ENCODE measurements at places on chromosomes 1 and 21.
A peak's percentile ranks its signal among the peaks of the same experiment; 100 is the strongest.

GRCh38 chr1:25109531-25109951, 122.8 kb downstream of the SYF2 start:
- DNase-seq = no peak

DNA sequence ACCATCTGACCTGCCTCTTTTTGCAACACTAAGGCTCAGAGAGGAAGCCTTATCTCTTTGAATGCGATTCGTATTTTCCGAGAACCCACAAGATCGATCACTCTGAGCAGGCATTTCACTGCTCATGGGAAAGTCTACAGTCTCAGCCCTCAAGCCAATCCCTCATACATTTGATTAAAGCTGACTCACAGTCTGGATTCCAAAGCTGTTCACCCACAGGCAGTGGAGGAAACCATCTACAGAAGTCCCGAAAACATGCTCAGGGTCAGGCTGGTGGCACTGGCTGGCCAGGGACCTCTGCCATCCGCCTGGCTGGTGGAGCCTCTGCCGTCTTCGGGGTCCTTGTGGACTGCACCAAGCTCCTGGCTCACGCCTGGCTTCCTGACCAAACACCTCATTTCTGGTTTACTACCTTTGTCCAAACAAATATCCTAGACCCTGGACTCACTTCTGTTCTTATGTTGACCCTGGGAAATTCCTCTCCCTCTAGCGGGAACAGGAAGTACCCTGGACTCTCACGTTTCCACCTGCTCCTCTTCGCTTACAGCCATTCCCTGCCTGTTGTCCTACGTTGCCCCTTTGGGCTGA, 650.0 kb downstream of the SMYD3 start:
- peak; percentile 88 for DNase-seq

- no peak for DNase-seq
Measured at GRCh38 chr1:14112613-14113012, 412.6 kb downstream of the PRDM2 start.

GRCh38 chr1:60257531-60257930, 184.0 kb upstream of the C1orf87 start:
- no peak for DNase-seq

- DNase-seq = peak; percentile 73
Measured at GRCh38 chr1:162562470-162562828, 927 bp downstream of the UAP1 start.

GRCh38 chr1:184974056-184974836, at the start of gene NIBAN1:
NIBAN1 (minus strand) TSS chr1:184974508; CDS start chr1:184974356, 152 bp downstream.
- peak; percentile 77 for DNase-seq

DNA sequence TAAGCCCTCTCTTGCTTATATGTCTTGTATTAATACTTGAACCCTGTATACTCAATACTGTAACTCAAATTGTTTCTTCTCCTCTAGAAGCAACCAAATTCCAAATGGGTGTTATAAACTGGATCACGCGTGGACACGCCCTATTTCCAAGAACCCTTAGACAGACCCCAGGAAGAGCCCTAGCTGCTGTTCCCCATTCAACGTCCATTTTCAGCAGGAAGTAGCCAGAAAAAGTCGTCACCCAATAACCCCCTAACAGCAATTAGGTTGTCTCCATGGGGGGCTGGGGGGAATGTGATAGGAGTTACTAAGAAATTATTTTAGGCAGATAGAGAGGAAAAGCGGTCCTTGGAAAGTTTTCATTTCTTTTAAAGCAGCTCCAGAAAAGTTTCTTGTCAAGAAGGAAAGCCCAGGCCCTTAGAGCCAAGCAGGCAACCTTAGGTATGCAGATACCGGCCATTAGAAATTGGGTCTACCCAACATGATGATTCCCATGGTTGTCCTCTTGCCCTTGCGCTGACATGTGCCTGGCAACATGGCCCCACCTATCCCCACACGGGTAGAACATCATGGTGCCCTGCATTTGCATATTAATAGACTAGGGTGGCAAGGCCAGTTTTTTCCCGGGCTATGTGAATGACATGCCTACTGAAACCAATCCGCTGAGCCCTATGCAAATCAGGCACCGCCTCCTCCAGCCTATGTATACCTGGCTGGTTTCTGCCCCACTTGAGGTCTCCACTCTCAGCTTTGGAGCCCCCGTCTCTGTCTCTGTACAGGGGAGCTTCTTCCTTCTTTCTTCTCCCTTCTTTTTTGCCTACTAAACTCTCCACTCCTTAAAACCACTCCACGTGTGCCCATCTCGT, 4.0 kb upstream of the CD46 start:
- DNase-seq = no peak

DNA sequence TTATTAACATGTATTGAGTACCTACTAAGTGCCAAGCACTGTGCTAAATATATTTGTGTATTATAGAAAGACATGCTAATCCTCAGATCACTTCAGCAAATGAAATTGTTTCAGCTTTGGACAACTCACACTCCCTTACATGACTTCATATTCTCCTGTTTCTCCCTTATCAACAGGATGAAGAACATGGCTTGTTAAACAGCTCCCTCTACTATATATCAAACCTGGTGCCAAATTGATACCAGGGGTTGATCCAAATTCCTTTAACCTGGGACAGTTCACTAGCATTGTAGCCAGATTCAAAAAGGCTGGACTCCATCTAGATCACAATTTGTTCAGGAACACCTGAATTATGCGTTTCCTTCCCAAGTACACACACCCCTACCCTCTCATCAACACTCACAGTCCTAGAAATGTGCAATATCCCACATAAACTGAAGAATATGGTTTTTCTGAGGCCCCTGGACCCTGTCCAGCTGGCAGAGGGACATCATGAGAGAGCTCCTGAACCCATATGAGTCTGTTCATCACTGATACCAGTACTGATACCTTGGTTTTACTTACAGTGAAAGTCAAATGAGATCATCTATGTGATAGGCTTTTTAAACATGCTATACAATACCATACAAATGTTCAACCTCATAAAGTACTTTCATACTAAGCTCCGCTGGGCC, 47.0 kb upstream of the PALMD start:
- no peak for DNase-seq

GRCh38 chr21:37219761-37220432, 47.2 kb downstream of the VPS26C start:
- DNase-seq = peak; percentile 19

GRCh38 chr1:166858726-166859419, 17.2 kb downstream of the TADA1 start:
- no peak for DNase-seq

- no peak for DNase-seq
Measured at GRCh38 chr1:224825525-224826000, 103.9 kb upstream of the DNAH14 start.

DNA sequence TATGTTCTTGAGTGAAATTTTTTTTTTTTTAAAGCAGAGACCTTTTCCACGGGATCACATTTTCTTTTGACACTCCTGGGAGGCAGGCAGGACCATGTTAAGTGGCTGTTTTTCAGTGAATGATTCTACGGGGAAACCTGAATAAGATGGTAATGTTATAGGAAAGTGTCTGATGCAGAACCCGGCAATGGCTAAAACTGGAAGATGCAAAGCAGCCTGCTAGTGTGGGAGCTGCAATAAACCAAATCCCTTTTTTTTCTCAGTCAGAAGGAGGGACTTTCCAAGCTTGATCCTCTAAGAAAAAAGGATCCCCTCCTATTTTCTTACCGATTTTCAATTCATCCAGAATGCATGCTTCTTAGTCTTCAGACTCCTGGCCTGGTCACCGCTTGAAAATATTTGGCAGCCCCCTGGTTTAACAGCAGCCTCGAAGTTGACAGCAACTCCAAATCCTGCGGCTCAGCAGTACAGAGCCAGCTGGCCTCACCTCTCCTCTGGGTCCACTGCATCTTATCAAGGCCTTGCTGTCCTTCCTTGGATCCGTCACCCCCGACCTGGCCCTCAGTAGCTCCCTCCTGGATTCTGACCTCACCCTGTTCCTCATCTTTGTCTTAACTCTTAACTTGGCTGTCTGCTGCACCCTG, 5.6 kb downstream of the MX2 start:
- DNase-seq = no peak

DNA sequence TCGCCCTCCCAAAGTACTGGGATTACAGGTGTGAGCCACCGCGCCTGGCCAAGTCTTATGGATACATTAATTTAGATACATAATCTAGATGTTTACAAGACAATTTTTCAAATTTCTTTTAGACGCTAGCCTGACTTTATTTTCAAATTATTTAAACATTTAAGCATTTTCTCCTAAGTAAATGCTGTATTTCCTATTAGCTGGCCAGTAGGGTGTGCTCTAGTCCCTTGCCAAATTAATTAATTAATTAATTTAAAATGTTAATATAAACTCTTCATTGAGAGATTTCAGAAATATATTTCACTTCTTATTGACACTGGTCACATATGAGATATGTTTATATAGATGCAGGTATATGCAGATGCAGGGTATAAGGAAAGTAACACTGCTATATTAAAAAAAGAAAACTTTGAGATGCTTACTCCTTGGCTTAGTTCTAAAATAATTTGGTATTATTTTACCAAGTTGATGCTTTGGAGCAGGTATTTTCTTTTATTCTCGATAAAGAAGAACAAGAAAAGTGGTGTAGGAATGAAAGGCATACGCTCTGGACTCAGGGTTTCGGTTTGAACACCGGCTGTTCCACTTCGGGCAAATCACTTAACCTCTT, 5.2 kb upstream of the ERRFI1 start:
- DNase-seq = peak; percentile 64

DNA sequence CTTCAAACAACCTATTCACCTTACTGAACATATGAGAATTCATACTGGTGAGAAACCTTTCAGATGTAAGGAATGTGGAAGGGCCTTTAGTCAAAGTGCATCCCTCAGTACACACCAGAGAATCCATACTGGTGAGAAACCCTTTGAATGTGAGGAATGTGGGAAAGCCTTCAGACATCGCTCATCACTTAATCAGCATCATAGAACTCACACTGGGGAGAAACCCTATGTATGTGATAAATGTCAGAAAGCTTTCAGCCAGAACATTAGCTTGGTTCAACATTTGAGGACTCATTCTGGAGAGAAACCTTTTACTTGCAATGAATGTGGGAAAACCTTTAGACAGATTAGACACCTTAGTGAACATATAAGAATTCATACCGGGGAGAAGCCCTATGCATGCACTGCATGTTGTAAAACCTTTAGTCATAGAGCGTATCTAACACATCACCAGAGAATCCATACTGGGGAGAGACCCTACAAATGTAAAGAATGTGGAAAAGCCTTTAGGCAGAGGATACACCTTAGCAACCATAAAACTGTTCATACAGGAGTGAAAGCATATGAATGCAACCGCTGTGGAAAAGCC, 13.2 kb upstream of the EXO5 start:
- peak; percentile 6 for DNase-seq

DNA sequence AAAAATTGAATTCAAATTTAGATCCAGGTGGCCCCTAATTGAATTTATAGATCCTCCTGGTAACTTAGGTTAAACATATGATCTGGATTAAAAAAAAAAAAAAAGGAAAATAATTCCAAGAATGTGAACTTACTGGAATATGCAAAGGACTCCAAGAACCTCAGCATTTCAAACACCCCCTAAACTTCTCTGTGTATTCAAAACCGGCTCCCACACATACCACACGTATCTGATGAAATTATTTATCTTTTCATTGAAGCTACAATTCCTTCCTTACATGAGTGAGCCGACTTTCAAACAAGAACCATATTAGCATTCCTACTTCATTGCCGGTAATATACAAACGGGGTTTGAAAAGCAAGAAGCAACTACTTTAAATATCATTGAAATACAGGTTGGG, 61.4 kb upstream of the FMN2 start:
- DNase-seq = peak; percentile 79

DNA sequence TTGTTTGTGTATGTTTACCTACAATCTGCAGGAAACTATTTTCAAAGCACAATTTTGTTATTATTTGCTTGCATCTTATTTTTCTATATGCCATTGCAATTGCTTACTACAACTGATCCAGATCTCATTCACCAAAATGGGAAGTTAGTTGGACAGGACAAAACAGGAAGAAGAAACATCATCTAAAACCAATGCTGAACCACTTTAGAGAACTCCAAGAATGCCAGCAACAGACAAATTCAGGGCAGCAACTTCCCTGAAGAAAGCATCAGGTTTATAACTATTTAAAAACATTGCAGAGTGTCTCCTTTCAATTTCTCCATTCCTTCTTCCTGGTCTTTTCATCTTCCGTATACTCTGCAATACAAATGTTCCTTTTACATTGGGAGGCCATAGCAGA, 82.4 kb upstream of the SMYD2 start:
- DNase-seq = no peak

- peak; percentile 49 for DNase-seq
Measured at GRCh38 chr1:23791516-23792047, 637 bp downstream of the LYPLA2 start.

DNA sequence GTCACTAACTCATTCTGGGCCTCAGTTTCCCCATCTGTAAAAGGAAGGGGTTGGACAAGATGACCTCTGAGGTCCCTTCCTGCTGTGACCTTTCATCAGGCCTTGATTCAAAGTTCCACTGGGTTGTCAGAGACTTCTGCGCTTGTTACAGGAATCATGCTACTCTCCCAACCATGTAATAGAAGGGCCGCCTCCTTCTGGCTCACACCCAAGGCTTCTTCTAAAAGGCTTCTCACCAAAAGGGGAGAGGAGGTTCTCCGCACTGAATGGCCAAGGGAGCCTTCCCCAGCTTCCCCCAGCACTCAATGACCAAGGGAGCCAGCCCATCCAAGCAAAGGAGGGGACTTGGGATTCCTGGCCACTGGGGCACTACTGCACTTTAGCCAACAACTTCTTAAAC, 42.7 kb downstream of the GRHL3 start:
- DNase-seq = no peak

DNA sequence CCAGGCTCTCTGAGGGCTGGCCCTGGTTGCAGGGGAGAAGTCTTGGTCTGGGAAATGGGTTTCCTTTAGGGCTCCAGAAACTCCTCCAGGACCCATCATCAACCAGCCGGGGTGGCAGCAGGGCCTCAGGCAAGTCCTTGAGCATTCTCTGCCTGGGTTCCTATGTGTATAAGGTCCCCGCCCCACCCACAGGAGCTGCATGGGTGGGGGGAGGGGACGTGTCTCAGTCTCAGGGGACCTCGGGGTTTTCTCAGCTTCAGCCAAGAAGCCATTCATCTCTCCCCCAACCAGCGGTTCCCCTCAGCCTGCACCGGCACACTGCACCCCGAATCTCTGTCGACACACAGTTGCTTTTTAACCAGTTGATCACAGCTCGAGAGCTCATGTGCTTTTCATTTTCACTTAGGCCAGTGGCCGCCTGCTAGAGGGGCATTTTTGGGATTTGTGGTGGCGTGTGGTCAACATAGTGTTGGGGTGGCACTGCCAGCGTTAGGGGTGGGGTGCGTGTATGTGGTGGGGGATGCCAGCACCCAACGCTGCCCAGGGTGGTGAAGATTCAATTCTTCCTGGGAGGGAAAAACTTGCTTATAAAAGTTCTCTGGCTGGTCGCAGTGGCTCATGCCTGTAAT, 6.5 kb downstream of the RUNX3 start:
- DNase-seq = no peak
